ENCODE measurements at places on chromosomes 5 and 9.
A peak's percentile ranks its signal among the peaks of the same experiment; 100 is the strongest.

- no peak for DNase-seq
Observed at GRCh38 chr5:97044052-97044451, 98.4 kb downstream of the LIX1 start.

DNA sequence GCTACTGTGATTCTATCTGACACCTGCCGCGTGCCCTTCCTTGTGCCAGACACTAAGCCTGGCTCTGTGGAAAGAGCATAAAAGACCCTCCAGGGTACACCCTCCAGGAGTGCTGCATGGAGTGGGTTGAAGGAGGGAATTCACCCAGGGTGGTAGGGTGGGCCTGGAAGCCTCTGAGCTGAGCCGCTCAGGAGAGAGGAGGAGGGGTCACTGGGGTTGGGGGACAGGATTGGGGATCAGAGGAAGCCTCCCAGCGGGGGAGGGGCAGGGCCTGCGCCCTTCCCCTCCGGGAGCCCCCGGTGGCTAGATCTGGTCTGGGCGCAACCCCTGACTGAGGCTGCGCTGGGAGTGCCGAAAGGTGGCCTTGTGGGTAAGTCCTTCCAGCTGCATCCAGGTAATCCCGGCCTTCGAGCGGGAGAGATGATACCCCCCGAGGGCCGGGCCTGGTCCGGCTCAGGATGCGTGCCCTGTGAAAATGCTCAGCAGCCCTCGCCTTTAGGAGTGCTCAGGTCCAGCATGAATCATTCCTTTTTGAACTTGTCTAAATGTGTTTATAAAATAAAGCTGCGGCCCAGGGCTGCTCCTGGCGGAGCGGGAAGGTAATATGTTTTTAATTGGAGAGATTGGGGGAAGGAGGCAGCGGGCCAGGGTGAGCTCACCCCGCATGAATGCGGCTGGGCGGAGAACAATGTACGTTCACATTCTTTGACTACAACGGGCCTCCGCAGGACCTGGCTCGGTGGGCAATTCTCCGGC, 118.1 kb upstream of the SMIM23 start:
- peak; percentile 89 for DNase-seq

GRCh38 chr9:2109069-2109650, 94.0 kb downstream of the SMARCA2 start:
- peak; percentile 97 for DNase-seq

GRCh38 chr5:127940854-127941253, 142.7 kb upstream of the SLC12A2 start:
- DNase-seq, result no peak

DNA sequence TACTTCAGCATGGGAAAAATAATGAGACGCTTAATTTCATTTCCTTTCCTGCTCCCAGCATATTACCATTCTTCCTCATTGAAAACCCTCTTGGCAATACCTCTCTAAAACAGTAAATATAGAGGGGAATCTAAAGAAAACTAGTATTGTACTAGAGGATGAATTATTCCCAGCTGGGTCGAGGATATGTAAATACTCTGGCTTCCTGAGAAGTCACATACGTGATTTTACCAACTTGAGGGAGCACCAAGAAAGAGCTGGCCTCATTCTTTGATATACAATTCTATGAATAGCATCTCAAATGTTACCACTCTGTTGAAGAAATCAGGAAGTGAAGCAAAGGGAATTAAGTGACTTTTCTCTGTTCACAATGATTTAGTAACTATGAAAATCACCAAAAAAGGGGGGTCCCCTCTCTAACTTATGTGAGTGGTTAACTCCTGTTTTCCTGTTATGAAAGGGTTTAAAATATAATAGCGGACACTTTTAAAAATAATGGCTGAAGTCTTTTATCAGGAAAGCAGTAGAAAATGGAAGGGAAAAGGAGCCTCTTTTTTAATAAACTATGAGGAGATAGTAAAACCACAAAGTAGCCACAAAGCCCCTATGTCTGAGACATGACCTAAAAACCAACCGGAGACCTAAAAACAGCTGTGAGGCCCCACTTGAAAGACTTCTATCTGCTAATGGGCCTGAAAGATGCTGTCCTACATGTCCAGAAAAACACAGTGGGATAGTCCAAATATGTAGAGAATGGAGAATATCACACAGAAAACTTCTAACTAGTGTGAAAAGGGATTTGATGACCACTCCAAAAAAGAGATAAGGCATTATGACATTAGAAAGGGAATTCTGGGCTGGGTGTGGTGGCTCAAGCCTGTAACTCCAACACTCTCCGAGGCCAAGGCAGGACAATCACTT, 42.6 kb downstream of the LPAR1 start:
- DNase-seq, result peak; percentile 41

DNA sequence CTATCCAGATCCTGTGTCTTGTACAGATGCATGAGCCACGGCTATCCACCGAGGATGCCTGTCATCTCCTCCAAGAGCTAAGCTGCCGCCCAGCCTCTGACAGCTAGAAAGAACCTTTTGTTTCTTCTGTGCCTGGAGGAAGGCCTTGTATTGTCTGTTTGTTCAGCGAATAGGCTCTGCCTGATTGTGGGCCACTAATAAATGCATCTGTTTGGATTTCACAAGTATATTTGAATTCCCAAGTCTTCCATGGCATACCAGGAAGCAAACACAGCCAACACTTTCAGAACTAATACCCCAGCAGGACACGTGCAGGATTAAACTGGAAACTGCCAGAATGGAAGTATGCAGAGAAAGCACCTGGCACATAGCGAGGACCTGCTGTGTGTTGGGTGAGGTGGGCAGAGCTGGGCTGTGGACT, 92.7 kb upstream of the NEURL1B start:
- no peak for DNase-seq

DNA sequence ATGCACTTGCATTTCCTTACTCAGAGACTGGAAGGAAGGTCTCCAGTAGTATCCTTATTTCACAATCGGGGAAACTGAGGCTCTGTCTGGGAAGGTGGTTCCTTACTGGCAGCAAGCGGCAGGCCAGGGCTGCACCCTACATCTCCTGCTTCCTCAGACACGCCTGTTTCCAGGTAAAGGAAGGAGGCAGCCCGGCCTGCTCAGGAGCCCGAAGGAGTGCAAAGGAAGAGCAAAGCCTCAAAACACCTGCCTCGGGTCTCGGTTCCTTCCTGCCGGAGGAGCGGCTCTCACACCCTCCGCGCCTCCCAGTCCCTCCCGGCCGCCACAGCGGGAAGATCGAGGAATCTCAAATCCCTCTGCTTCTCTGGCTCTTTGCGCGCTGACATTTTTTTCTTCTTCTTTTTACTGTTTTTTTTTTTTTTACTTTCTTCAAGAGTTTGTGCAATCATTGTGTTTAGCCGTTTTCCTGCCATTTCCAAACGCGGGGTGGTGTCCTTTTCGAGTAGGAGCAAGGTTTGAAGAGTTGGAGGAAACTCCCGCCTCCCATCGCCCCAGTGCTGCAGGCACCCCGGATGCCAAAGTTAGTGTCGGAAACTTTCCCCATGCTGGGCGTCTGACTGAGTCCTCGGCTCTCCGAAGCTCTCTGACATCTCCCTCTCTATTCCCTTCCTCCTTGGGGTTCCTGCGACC, 1.0 kb downstream of the GGTA1 start:
- DNase-seq, result peak; percentile 37

- DNase-seq, result no peak
Observed at GRCh38 chr5:112687306-112687705, 50.4 kb upstream of the APC start.

DNA sequence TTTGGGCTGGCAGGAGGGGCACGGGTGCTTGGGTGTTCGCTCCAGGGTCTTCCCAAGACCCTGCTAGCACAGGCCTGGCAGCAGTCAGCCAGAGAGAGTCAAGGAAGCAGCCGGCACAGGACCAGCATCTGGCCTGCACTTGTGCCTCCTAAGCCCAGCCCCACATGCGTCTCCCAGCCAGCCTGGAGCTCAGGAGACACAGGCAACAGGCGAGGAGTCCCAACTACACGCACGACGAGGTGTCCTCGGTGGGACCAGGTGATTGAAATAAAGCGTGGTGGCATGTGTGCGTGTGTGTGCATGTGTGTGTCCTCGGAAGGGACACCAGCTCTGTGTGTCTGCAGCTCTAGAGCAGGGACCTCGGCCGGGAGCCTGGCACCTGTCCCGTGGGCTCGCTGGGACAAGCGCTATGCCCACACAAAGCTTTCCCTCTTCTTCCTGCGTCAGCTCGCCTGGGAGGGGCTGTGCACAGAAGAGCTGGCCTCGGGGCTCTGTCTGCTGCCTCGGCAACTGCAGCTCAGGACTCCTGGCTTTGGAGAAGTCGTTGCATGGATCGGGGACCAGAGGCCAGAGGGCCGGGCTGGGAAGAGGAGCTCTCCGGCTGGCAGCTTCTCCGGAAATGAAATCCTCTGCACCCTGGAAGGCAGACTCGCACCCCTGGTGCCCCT, 14.7 kb upstream of the SLC9A3 start:
- DNase-seq, result no peak

DNA sequence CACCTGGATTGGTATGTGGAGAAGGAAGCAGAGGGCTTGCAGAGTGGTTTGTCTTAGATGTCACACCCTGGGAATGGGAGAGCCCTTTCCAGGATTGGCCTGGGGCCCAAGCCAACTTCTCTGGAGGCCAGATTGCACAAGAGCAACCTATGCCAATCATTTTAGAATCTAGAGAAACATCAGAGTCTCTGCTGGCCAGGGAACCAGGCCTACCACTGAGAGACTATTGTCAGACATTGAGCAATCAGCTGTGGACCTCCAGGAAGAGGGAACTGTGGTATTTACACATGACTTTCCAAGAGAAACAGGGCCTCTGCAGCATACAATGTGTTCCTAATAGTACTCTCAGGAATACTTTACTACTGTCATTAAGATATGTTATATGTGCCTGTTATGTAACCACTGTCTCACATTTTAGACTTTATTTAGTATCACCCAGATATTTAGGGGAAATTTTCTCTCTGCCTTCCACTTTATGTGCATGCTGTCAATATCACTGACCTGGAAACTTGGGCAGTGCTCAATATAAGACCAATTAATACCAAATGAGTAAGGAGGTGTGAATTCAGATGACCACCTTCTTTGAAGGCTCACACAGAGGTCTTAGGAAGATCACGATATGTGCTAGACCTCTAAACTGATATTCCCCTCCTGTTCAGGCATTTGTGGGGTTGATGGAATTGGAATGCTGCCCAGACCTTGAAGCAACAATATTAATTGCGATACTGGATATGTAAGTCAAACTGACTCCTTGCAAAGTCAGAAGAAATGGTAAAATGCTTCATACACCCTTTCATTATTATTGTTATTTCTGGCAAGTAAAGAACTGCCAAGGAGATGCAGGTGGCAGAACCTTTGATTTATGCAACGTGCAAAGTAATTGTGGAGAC, 20.5 kb upstream of the CCL28 start:
- peak; percentile 69 for DNase-seq

GRCh38 chr9:125428060-125428901, 166.7 kb downstream of the GAPVD1 start:
- DNase-seq, result no peak

- DNase-seq, result no peak
Observed at GRCh38 chr9:87667164-87667738, 58.7 kb upstream of the CTSL start.

GRCh38 chr5:53350368-53350767, 130.1 kb upstream of the FST start:
- DNase-seq, result no peak

GRCh38 chr9:101460965-101461364, 25.4 kb upstream of the ALDOB start:
- DNase-seq, result no peak

All from fibroblast of skin of right quadriceps (primary cell).